ENCODE measurements at places on chromosomes 13 and 19. TPM values are rescaled to one million over a fixed set of nuclear protein-coding genes. Genes with fewer than 3 reads are reported as not detected.

- no peak for DNase-seq
Measured at GRCh38 chr19:10820173-10820572, 15.8 kb downstream of the TMED1 start.

PLK5 gene
- polyA plus RNA-seq = 0.11 TPM

DNA sequence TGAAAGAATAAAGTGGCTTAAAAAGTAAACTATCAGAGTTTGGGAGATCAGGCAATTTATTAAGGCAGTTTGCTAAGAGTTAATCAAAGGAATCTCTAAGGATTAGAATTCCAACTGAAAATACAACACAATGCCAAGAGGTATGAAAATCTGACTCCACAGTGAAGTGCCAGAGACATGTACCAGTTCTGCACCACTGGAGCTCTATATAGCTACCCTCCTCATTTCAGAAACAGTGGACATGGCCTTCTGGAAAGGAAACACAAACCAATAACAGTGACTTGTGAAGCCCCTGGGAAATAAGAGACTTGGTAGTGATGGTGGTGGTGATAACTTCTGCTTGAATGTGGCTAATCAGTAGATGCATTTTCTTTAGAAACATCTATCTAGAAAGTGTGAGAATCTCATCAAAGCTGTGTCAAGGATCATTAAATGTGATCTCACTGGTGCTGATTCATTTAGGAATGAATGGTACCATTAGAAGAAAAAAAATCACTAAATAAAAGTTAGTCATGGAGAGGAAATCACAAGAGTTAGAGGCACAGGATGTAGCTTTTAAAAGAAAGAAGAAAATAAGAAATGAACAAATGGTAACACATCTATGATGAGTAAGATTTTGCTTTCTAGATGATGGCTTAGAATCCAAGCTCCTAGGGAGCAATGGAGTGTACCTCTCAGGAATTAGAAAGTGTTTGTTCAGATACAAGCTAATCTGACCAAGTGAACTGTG lies 20.1 kb upstream of the N4BP2L1 start:
- no peak for DNase-seq

- DNase-seq = no peak
Measured at GRCh38 chr19:46494146-46494940, 1.3 kb downstream of the PNMA8B start.
